Fibroblast of lung (primary cell): ENCODE measurements at places on chromosomes 2 and 18. TPM values are rescaled to one million over a fixed set of nuclear protein-coding genes. Genes with fewer than 3 reads are reported as not detected.

GRCh38 chr2:126909366-126909765 lies 10.7 kb downstream of the TEX51 start:
- no peak for DNase-seq

- no peak for DNase-seq
These were observed 40.1 kb upstream of the CAPN13 start for GRCh38 chr2:30847329-30847728.

GRCh38 chr2:109340381-109340780 lies 211.4 kb downstream of the SH3RF3 start:
- DNase-seq: no peak

DNA sequence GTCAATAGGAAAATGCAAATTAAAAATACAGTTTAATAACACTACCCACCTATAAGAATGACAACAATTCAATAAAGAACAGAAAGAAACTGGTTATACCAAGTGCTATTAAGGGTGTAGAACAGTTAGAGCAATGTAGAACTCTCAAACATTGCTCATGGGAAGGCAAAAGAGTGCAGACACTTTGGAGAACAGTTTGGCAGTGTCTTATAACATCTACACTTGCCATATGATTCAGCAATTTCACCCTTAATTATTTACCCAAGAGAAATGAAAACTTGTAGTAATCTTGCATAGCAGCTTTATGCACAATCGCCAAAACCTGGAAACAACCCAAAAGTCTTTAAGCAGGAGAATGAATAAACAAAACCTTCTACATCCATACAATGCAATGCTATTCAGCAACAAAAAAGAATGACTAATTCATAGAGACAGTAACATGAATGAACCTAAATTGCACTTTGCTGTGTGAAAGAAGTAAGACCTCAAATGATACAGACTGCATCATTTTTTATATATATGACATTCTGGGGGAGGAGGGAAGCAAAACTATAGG lies 455.2 kb downstream of the THSD7B start:
- peak; percentile 73 for DNase-seq

DNA sequence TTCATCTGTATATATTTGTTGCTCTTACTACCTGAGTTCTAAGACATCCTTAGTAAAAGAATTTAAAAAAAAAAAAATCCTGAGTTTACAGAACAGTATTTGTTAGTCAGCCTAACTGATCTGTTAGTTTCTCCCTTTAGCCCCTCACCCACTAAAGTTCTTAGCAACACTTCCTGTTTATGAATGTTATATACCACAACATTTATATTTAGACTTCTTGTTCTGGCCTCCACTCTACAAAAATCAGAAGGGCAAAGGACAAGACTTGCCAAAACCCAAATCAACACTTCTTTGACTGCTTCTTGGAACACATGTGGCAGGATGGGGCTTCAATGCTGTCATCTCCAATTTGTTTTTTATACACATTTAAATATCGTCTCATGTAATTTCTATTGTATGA lies 71.1 kb downstream of the MGAT5 start:
- no peak for DNase-seq

DNA sequence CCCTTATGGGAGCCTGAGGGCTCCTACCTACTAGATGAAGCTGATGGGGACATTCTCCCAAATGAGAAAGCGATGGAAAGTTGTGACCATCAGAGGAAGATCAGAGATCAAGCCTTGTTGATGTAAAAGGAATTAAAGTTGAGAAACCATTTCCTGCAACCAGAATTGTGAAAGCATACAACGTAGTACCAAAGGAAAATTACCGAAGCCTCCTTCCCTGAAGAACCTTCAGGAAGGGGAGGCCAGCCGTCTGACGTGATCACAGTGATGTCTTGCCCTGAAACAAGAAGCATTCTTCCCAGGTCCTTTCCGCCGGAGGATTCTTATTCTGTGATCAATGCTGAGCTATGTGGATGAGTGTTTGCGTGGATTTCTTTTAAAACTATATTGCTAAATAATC lies 211.6 kb upstream of the TNP1 start:
- peak; percentile 67 for DNase-seq

DNA sequence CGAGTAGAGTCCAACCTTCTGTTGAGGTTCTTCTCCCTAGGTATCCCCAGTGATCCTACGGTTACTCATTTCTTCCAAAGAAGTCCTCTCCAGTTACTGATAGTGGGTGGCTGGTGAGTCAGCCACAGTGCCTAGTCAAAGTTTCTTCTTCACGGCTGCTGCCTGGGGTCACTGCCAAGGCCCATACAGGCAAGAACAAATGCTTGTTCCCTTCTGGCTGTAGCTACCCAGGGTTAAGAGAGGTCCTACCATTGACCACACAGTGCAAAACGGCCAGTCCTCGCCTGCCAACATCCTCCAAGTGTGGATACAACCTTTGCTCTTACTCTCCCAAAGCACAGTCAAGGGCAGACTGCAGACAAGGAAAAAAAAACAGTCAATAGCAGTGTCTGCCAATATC lies 2.9 kb upstream of the PTPN4 start:
- peak; percentile 97 for DNase-seq

- peak; percentile 89 for DNase-seq
These were observed 79.3 kb upstream of the POU3F3 start for GRCh38 chr2:104774631-104775030.

- peak; percentile 88 for DNase-seq
These were observed 38.4 kb downstream of the PKP4 start for GRCh38 chr2:158495175-158495574.

MYO3B gene
- 0.26 and 0.50 TPM in 2 replicates for total RNA-seq

MC2R gene
- total RNA-seq: not detected in 2 replicates

GRCh38 chr2:84194949-84195644 lies 264.0 kb downstream of the SUCLG1 start:
- DNase-seq: no peak

DNA sequence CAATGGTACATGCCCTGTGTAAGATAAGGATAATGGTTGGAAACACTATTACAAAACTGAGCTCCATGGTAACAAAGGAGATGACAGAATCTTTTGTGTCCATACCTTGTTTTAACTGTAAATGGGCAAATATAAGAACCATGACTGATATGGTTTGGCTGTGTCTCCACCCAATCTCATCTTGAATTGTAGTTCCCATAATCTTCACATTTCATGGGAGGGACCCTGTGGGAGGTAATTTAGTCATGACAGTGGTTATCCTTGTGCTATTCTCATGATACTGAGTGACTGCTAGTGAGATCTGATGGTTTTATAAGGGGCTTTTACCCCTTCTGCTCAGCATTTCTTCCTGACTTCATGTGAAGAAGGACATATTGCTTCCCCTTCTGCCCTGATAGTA lies 211.7 kb upstream of the RGPD4 start:
- no peak for DNase-seq

DNA sequence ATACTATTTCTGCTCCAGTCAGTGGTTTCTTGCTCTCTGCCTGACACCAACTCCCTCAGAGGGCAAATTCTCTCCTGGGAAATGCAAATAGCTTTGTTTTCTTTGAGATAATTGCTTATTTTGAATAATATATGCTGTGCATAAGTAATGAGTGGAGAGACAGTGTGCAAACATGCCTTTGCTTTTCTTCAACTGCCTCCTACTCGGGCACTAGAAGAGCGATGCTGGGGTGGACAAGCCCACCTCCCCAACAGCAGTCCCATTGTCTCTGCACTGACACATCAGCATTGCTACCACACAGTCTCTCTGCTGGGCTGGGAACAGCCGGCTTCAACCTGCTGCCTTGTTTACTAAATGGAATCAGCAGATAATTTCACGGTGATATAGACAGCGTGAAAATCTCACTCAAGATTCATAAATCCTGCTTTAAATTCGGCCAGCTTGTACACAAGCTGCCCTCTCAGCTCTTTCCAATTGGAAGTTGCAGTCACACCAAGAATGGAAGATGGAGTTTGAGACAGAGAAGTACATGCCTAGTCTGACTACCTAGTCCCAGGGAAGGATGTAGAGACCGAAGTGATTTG lies 694.5 kb downstream of the TDRD15 start:
- no peak for DNase-seq

DNA sequence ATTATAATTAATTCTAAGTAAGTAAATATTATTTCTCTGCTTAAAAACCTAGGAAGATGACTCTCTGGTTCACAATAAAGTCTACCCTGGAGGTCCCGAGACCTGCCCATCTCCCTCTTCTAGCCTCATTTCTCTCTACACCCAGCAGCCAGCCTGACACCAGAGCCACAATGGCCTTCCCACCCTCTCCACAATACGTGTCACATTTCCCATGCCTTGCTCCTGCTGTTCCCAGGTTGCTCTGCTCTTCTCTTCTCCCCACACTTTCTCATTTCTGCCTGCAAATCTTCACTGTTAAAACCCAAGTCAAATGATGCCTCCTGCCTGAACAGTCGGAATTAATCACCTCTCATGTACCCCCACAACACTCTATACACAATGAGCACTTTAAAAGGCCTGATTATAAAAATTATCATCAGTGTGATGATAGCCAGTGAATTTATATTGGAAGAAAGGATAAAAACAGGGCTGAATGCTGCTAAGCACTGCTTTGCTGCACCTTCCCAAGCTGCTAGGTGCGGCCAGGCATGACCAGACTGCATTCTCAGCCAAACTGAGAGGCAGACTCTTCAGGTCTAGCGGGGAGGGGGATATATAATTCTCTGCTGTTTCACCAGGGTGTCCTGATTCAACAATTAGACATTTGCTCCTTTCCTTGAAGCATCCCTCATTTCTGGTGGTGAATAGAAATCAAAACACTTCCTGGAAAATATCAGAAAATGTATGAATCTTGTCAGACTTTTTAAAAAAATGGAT lies 160.6 kb downstream of the DTNA start:
- no peak for DNase-seq

- no peak for DNase-seq
These were observed 55.6 kb downstream of the ANKRD44 start for GRCh38 chr2:197254776-197255530.

GRCh38 chr2:2795438-2796091 lies 464.5 kb upstream of the MYT1L start:
- DNase-seq: no peak

DNA sequence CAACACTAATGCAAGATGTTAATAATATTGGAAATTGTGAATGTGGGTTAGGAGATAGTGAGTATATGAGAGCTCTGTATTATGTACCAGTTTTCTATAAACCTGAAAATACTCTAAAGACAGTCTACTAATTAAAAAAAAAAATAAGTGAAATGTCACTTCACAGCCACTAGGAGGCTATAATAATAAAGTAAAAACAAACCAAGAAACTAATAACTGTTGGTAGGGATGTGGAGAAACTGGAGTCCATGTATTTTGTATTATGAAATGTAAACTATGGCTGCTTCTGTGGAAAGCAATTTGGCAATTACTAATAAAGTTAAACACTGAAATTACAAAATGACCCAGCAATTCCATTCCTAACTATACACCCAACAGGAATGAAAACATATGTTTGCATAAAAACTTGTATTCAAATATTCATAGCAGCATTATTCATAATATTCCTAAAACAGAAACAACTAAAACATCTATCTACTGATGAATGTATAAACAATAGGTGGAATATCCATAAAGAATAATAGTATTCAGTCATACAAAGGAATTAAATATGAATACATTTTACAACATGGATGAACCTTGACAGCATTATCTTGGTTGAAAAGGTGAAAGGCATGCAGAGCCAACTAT lies 36.2 kb downstream of the CCDC178 start:
- DNase-seq: no peak

DNA sequence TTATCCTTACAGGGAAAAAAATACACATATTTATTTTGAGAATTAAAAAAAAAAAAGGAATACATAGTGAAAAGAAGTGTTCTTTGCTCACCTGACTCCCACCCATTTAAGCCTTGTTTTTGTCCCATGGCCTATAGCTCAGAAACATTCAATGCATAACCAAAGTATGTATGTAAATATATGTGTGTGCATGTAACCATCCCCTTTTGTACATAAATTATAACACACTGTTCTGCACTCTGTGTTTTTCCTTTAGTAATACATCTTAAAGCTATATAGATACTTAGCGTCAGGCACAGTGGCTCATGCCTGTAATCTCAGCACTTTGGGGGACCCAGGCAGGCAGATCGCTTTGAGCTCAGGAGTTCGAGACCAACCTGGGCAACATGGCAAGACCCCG lies 21.8 kb downstream of the MDH1 start:
- no peak for DNase-seq

- DNase-seq: no peak
These were observed 107.7 kb downstream of the SCG2 start for GRCh38 chr2:223494496-223494895.
